Ureter (tissue), 1 donor: ENCODE measurements at places on chromosomes 16 and 17. TPM values are rescaled to one million over a fixed set of nuclear protein-coding genes. Genes with fewer than 3 reads are reported as not detected.
A peak's percentile ranks its signal among the peaks of the same experiment; 100 is the strongest.

DNA sequence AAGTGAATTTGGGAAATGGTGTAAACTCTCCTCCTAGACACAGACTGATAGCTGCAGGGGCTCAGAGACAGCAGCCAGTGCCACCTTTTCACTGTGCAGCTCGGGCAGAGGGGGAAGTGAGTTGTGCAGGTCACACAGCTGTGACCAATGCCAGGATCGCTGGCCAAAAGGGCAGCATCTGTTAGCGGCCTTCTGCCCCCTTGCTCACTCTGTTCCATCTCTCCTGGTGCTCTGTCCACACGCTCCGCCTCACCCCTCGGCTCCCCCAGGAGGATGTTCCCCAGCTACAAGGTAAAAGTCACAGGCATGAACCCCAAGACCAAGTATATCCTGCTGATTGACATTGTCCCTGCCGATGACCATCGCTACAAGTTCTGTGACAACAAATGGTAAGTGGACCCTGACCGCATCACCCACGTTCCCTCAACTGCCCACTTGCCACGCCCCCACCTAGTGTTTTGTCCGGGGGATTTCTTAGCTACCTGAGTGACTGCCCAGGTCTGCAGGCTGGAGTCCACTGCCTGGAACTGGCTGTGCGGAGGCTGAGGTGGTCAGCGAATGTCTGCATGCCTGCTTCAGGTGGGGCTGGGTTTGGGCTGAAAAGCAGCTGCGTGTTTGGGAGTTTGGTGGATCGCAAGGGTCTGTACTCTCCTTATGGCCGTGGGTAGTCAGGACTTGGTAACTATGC, 13.5 kb downstream of the TBX4 start:
- DNase-seq, result no peak

- DNase-seq, result no peak
Measured at GRCh38 chr17:78379131-78379491, 662 bp downstream of the PGS1 start.

DNA sequence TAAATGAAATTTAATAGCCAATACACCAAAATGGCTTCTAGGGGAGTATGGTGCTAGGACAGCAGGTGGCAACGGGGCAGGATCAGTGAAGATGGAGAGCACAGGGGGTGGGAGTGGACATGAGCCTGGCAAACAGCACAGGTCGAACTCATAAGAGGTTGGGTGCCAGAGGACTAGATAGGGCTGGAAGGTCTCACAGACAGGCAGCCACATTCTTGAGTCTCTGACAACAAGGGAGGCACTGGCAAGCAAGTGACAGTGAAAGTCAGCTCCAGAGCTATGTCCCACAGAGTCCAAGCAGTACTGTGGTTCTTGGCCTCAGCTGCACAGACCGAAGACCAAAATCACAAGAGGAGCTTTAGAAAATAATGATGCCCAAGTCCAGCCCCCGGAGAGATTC, 61.2 kb downstream of the USP31 start:
- DNase-seq, result no peak

GRCh38 chr17:81690066-81690465, 6.3 kb downstream of the HGS start:
- DNase-seq, result no peak

DNA sequence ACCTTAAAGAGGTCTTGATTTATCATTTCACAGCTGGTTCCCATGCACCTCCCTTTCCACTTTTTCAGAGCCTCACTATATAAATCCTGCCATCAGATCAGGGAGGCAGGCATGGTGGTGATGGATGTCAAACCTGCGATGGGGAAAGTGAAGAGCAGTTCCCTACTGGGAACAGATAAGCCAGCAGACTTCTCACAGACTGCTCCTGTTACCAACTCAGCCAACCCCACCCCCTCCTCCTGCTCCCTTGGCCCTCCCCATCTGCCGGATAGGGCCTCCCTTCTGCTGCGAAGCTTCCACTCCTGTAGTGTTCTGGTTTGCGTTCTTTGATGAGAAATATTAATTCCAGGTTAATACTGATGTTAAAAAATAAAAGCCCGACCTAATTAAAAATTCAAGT, 232.1 kb downstream of the STX8 start:
- DNase-seq, result no peak

GRCh38 chr16:47970291-47970931, 185.4 kb downstream of the ABCC12 start:
- no peak for DNase-seq

- no peak for DNase-seq
Measured at GRCh38 chr17:45310380-45311324, 6.2 kb downstream of the MAP3K14 start.

DNA sequence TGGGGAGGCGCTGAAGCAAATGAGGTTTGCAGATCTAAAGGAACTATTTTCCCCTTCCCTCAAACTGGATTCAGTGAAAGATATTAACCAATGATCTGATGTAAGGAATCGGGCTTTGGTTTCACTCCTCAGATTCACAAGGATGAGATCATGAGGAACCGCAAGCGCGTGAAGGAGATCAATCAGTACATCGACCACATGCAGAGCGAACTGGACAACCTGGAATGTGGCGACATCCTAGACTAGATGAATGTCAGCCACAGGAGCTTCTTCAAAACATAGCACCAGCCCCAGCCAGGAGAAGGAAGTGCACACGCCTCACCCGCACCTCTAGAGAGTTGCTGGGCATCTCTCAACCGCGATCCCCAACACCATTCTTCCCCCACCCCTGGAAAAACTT, 22.5 kb downstream of the ATPAF2 start:
- DNase-seq, result no peak

- DNase-seq, result no peak
Measured at GRCh38 chr16:29916979-29917378, 9.0 kb downstream of the KCTD13 start.

GRCh38 chr16:88380099-88380498, 2.7 kb upstream of the ZNF469 start:
- no peak for DNase-seq

GRCh38 chr17:72955391-72956140, 136.9 kb downstream of the SLC39A11 start:
- DNase-seq, result no peak

GRCh38 chr17:9115214-9116191, 94.2 kb downstream of the NTN1 start:
- peak; percentile 81 for DNase-seq

- DNase-seq, result no peak
Measured at GRCh38 chr16:24491731-24492130, 47.6 kb upstream of the RBBP6 start.

DNA sequence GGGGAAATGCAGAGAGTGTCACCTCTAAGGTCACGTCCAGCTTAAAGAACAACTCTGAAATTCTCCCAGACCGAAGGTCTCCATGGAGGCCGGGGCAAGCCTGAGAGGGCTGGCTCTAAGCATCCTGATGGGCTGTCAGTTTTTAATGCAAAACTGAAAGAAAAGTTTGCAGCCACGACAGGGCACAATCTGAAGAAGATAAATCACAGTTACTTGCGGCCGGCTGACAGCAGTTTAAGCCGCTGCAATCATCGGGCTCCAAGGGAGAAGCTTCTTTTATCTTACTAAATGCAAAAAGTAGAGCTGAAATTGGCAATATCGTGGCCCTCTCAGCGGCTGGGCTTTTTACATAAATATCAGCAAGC, 168.8 kb downstream of the CYLD start:
- no peak for DNase-seq

GRCh38 chr17:16989230-16989952, 17.5 kb upstream of the TNFRSF13B start:
- no peak for DNase-seq

DNA sequence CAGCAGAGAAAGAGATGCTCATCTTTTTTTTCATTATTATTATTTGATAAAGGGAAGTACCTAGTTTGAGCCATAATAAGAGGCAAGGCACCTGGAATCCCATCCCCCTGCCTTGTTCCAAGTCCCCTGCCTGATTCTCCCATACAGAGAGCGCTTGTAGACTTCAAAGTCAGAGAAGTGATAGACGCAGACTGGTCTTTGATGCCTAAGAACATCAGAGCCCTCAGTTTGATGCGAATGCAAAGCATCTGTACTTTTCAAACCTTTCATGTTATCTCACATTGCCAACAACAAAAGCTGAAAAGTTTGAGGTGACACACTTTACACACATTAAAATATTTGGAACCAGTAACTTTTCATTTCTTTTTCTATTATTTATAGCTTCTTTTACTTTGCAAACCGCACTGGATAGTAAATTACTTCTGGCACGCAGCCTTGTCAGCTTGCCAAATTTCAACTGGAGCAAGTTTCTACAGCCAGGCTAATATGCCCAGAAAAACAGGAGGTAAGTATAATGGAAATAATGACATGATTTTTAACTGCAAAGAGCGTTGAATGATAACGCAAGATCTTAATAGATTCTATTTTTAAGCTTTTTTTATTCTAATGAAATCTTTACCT, 5.9 kb upstream of the UTP6 start:
- DNase-seq, result no peak

DNA sequence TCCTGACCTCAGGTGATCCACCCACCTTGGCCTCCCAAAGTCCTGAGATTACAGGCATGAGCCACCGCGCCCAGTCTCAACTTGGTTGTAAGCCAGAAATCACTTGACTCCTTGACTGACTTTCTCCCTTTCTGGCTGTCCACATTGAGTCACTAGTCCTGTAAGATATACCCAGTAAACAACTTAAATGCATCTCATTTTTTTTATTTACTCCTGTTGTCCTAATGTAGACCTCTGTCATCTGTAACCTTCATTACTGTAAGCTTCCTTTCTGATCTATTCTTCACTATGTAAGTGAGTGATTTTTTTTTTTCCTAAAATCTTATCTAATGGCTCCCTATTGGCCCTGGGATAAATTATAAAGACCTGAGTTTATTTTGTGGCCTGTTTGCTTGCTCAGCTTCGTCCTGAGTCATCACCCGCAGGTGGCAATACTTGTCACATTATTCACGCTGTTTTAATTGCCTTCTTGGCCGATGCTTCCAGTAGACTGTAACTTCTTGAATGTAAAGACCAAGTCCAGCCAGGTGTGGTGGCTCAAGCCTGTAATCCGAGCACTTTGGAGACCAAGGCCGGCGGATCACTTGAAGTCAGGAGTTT, 41.0 kb downstream of the PAFAH1B1 start:
- no peak for DNase-seq

DNA sequence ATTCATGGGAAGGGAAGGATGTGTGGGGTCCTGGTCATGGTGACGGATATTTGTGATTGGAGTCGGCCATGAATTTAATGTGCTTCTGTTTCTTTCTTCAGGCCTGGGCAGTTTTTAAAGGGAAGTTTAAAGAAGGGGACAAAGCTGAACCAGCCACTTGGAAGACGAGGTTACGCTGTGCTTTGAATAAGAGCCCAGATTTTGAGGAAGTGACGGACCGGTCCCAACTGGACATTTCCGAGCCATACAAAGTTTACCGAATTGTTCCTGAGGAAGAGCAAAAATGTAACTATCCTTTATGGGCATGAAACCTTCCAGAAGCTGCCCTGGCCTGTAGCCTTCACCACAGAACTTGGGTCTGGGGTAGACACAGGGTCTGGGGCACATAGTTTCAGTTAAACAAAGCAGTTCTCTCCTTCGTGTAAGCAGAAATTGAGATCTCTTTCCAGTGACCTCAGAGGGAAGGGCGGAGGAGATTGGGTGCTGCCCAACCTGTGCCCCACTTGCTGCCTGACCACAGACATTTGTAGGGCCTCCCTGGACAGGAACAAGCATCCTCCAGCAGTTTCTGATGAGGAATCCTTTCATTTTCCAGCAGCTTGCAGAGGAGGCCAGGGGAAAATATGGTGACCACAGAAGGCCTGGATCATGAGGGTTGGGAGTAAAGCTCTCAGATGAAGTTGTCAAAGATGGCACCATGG, 10.1 kb downstream of the IRF8 start:
- DNase-seq, result no peak

DNA sequence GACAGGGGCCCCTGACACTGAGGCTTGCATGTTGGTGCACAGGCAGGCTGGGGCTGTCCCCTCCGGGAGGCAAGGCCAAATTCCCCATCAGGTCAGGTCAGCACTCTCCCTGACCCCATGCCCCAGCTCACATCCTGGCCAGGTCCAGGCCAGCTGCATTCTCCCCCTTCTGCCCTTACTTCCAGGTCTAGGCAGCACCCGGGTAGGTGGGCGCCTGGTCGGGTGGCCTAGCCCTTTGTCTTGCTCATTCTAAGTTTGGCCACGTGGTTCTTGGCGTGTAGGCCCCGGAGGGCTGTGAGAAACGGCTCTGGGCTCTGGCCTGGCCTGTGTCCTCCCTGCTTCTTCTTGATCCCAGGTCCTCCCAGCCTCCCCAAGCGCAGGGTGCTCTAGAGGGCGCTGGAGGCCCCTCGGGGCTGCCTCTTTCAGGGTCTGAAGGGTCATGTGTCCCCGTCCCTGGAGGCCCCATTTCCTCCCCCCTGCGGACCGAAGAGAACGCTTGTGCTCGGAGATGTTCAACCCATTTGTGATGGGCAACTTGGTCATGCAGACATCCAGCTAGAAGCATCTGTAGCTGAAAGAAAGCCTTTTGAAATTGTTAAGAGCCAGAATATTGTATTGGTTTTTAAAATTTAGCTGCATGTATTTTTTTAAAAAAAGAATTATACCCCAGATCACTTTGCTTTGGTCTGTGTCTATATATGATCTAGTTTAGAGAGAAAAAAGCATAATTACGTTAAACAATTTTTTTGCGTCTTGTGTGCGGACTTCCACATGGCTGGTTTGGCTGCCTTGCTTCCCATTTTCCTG, 6.7 kb downstream of the BAHCC1 start:
- DNase-seq, result no peak

DNA sequence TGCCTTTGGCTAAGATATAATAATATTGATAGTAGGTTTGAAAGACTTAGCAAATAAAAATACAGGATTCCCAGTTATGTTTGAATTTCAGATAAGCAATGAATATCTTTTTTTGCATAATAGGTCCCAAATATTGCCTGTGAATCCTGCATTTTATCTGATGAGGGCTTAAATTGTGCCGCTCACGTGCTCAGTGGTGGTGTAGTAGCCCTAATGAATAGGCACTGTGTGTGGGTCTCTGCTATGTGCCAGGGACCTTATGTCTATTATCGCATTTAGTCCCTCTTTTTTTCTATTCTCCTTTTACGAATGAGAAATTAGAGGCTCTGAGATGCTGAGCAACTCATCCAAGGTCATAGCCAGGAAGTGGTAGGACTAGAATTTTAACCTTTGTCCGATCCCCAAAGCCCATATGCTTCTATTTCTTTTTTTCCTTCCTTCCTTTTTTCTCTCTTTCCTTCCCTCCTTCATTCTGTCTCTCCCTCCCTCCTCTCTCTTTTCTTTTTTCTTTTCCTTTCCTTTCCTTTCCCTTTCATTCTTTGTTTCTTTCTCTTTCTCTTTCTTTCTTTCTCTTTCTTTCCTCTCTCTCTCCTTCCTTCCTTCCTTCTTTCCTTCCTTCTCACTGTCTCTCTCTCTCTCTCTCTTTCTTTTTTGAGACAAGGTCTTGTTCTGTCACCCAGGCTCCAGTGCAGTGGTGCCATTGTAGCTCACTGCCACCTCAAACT, 47.2 kb downstream of the RGS9 start:
- no peak for DNase-seq

- DNase-seq, result no peak
Measured at GRCh38 chr17:38706505-38707216, 1.6 kb downstream of the MLLT6 start.

GRCh38 chr17:64938925-64939474, 19.7 kb upstream of the LRRC37A3 start:
- no peak for DNase-seq

Gene CHST5
- total RNA-seq, result 0.26 TPM

Gene RNF112
- 20.7 TPM for total RNA-seq

Gene FOXJ1
- 2.5 TPM for total RNA-seq

Gene ABCA3
- 10.4 TPM for total RNA-seq

Gene ZFP3
- total RNA-seq, result 9.1 TPM

Gene DLX4
- total RNA-seq, result 1.1 TPM

Gene PRRT2
- 10.6 TPM for total RNA-seq

Gene PRPSAP1
- 40.1 TPM for total RNA-seq

Gene PPM1E
- 0.39 TPM for total RNA-seq

Gene HAS3
- 58.9 TPM for total RNA-seq

Gene CASKIN1
- 0.05 TPM for total RNA-seq

Gene PMP22
- 117 TPM for total RNA-seq

Gene TBC1D3H
- not detected for total RNA-seq
